IPS DF 6.9 (cell line): ENCODE measurements at places on chromosomes 11 and 22.
A peak's percentile ranks its signal among the peaks of the same experiment; 100 is the strongest.

DNA sequence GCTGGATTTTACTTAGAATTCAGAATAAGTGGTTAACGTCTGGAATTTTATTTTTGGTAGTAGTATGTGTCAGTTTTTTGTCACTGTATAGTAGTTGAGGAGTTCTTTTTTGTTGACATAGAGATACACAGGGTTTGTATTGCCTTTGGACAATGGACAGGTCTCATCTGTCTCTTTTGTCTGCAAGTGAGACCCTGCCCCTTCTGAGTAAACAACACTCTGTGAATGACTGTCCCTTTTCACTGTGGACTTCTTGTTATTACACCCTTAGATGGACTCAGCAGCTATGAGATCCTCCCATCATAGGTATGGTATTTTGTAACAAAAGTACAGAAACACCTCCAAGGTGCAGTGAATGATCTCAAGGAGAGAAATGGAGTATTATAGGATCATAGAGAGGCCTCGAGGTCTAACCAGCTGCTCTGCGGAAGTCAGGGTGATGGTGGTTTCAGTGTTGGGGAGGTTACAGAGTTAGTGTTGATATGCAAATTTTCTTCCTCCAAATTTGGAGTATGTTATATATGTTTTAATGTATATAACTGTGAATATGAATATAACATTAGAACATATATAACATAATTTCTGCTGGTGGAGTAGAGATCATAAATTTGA, 7.8 kb downstream of the PPP6R3 start:
- no peak for DNase-seq

DNA sequence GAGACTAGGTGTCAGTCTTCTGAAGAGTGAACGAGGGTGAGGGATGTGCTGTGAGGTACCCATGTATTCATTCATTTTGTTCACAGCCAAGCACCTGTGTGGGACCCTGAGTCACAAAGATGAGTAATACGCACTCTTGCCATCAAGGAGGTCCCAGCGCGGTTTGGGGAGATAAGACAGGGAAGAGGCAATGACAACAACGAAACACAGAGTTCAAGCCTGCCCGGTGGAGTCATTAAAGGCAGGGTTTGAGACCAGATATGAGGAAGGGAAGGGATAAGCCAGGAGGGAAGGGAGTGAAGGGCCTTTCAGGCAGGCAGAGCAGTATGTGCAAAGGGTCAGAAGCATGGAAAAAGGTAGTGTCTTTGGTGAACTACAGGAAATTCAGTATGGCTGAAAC, 4.6 kb downstream of the DCHS1 start:
- DNase-seq, result no peak

- no peak for DNase-seq
Observed at GRCh38 chr11:23856654-23857053, 640.2 kb upstream of the LUZP2 start.

GRCh38 chr11:12050470-12051286, 42.3 kb upstream of the DKK3 start:
- no peak for DNase-seq

DNA sequence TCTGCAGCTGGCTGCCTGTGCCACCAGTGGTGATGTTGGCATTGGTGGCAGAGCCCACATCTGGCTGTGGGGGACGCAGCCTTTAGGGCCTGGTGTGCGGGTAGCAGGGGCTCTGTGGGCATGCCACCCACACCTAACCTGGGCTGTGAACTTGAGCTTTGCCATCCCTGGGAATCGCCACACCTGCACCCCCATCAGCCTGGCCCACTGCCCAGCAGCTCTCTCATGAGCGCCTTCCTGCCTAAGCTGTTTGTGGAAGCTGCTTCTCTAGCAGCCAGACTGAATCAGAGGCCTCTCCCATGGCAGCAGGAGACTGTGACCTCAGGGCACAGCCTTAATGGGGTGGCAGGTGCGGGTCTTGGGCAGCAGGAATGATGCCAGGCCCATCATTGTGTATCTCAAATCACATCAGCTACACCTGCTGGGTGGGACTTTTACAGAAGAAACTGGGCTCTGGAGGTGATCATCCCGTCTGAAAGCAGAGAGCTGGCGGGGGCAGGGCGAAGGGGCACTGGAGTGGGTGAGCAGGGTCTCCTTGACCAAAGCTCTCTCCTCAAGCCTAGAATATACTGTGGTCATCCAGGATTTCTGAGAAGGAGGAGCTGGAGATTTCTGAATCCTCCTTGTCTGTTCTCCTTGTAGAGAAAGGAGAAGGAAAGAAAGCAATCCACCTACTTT, 17.8 kb upstream of the CARS1 start:
- DNase-seq, result no peak

DNA sequence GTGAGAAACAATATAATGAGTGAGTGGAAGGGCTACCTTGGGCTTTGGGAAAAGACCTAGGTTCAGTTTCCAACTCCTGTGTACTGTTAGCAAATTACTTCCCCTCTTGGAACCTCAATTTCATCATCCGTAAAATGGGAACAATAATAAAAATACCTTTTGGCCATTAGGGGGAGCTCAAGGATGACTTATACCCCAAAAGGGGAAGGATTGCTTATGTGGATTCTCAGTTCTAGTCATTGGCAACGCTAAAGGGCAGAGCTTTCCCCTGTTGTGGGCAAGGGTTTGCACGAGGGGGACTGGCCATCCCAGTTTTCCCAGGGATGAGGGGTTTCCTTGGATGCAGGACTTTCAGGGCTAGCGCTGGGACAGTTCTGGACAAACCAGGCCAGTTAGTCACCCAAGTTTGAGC, 3.1 kb upstream of the COMMD9 start:
- peak; percentile 16 for DNase-seq

DNA sequence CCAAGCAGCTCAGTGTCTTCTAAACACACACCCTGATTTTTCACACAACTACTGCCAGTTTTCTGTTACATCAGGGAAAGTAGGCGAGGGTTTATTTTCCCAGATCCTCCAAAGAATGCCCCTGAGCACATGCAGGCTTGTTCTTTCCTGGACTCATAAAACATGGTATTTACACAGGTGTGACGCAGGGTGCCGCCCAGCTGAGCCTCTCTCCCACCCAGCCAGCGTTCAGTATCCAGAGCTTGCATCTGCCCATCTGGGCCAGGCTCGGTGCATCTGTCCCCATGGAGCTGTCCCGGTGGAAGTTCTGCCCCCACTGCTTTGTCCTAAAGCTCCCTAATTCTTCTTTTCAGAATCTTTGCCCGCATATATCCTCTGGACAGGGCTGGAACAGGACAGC, 44.8 kb upstream of the ISX start:
- DNase-seq, result no peak

- no peak for DNase-seq
Observed at GRCh38 chr11:32188785-32189184, 97.9 kb downstream of the RCN1 start.

GRCh38 chr11:1197886-1198560, 24.8 kb upstream of the MUC5B start:
- no peak for DNase-seq

DNA sequence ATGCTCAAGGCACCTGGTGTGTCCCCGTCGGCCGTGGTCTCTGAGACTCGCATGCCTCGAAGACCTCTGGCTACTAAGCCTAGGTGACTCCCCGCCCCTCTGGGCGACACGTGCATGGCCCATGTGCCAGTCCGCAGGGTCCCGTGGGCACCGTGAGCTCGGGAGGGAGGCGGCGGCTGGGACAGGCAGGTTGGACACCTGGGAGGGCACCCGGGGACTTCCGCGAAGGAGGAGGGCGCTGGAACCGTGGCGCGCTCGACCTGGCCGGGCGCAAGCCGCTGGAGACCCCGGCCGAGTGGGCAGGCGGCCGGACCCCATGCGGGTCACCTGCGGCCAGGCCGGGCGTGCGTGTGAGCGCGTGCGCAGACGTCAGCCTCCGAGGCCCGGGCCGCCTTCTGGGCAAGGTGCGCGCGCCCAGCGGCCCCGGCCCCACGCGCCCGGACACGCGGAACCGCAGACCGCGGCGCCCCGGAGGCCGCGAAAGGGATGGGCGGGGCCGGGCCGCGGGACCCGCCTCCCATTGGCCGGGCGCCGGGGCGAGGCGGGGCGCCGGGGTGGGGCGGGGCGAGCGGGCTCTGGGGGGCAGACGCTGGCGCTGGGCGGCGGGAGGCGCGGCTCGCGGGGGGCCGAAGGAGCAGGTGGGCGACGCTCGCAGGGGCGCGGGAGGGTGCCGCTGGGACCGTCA, 579 bp upstream of the RASD2 start:
- no peak for DNase-seq

DNA sequence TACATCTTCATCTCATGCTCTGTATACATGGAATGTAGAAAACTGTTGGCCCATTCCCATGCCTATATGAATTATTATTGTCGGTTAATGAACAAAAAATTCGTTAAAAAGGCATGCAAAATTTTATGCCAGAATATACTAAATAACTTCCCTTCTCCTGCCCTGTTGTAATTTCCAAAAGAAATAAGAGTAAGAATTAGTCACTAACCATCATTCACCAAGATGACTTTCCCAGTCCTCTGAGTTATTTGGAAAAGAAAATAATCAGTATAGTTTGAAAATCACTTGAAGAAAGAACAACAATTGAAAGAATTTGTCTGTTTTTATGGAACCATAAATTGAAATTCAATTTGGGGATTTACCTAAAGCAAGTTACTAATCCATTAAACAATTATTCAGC, 1149.1 kb upstream of the RAG2 start:
- DNase-seq, result no peak
